Neural crest cell (in vitro differentiated cells): ENCODE measurements at places on chromosomes 6 and 20. TPM values are rescaled to one million over a fixed set of nuclear protein-coding genes. Genes with fewer than 3 reads are reported as not detected.

DNA sequence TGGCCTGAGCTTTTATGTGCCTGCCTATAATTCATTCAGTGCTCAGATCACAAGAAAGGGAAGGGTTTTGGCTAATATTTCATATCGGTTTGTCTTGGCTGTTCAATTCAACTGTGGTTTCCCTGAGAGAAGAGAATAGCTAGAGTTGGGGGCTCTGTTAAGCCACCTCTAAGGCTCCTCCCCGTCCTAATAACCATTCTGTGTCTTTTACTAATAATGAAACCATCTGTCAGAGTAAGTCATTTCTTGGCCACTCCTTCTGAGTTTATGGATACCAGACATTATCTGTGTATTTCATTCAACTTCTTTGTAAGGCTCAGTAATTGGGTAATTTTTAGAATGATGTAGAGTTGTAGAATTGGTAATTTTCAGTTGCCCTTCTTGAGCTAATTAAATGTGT is 5.2 kb downstream of the STX11 start:
- H3K27ac ChIP-seq = no peak overlapping the region
- H3K36me3 ChIP-seq = no peaks in the 10 kb centered on the region
- no peak overlapping the region for H3K4me3 ChIP-seq
- H3K4me1 ChIP-seq = peaks cover 16% of the 10 kb centered on the region
- no peak for DNase-seq

DNA sequence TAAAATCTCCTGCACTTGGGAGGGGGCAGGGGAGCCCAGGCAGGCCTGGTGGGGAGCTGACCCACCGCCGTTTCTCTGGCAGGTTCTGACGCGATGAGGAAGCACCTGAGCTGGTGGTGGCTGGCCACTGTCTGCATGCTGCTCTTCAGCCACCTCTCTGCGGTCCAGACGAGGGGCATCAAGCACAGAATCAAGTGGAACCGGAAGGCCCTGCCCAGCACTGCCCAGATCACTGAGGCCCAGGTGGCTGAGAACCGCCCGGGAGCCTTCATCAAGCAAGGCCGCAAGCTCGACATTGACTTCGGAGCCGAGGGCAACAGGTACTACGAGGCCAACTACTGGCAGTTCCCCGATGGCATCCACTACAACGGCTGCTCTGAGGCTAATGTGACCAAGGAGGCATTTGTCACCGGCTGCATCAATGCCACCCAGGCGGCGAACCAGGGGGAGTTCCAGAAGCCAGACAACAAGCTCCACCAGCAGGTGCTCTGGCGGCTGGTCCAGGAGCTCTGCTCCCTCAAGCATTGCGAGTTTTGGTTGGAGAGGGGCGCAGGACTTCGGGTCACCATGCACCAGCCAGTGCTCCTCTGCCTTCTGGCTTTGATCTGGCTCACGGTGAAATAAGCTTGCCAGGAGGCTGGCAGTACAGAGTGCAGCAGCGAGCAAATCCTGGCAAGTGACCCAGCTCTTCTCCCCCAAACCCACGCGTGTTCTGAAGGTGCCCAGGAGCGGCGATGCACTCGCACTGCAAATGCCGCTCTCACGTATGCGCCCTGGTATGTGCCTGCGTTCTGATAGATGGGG is 3.0 kb downstream of the PRND start:
- no peak overlapping the region for H3K4me3 ChIP-seq
- no peaks in the 10 kb centered on the region for H3K27me3 ChIP-seq
- H3K36me3 ChIP-seq = no peaks in the 10 kb centered on the region
- DNase-seq = no peak
- H3K27ac ChIP-seq = no peak overlapping the region

Gene MUCL3
- not detected in 2 replicates for total RNA-seq

GRCh38 chr6:43891072-43891870 is 121.3 kb downstream of the VEGFA start:
- DNase-seq = no peak
- H3K27ac ChIP-seq = no peak overlapping the region
- no peak overlapping the region for H3K4me3 ChIP-seq
- peaks cover 15% of the 10 kb centered on the region for H3K27me3 ChIP-seq

Gene MAP7
- 1.3 and 1.4 TPM in 2 replicates for total RNA-seq

Gene FOXQ1
- total RNA-seq = not detected in 2 replicates

Gene ANKEF1
- 3.7 and 3.8 TPM in 2 replicates for total RNA-seq

DNA sequence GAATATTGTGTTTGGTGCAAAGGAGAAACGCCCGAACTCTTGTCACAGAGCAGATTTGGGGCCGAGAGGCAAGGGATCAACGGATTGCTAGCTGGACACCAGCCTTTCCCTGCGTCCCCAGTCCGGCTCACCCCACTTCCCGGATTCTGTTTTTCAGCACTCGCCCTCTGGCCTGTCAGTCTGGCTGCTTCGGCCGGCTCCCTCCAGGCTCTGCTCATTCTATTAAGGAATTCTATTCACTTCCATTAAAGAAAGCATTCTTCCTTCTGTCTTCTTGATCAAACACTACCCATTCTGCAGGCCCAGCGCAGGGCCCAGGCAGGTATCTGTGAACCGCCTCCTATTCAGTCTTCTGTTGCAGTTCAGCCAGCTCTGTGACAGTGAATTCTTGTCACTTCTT is 91.7 kb downstream of the RNF182 start:
- no peak overlapping the region for H3K4me3 ChIP-seq
- H3K4me1 ChIP-seq = peaks cover 33% of the 10 kb centered on the region
- no peaks in the 10 kb centered on the region for H3K27me3 ChIP-seq
- DNase-seq = no peak
- H3K36me3 ChIP-seq = no peaks in the 10 kb centered on the region

GRCh38 chr20:12838261-12838866 is 170.4 kb upstream of the SPTLC3 start:
- H3K27me3 ChIP-seq = peaks cover 9% of the 10 kb centered on the region
- no peaks in the 10 kb centered on the region for H3K4me1 ChIP-seq
- H3K4me3 ChIP-seq = no peak overlapping the region
- H3K36me3 ChIP-seq = no peaks in the 10 kb centered on the region

DNA sequence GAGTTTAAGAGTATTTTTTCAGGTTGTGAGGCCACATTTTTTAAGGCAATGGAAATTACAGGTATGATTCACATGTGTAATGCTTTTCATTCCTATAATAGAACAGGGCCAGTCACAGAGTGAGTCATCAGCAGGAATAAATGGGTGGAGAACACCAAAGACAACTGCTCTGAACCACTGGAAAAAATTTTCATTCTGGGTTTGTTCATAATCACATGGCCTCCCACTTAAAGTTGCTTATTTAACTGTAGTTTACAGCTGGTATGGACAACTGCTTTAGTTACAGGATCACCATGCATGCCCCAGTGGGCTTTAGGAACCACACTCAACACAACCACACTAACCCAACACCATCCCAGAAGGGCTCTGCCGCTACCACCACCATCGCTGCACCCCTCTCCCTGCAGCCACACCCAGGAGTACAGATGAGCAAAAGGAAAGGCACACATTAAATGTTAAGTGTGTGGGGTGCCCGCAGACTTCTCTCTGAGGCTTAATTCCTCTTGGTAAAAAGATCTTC is 107.0 kb upstream of the DST start:
- H3K27ac ChIP-seq = no peak overlapping the region
- no peaks in the 10 kb centered on the region for H3K36me3 ChIP-seq
- no peak overlapping the region for H3K4me3 ChIP-seq
- peaks cover 25% of the 10 kb centered on the region for H3K4me1 ChIP-seq

DNA sequence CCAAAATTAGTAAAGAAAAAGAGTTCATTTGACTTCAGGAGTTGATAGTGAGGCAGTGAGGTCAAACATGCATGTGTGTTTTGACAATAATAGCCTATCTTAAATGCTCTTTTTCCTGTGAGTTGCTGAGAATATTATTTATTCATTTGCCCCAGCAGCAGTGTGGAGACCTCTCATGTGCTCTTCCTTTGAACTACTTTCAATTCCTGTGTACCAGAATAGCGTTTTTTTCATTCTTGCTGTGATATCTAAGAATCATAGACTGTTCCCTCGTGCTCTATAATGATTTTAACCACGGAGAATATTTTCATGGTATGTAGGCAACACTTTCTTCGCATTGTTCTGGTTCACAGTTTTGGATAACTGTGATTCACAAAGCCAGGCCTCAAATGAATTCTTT is 5.2 kb downstream of the CDYL start:
- H3K36me3 ChIP-seq = peaks cover 29% of the 10 kb centered on the region
- H3K27me3 ChIP-seq = peaks cover 3% of the 10 kb centered on the region
- no peak overlapping the region for H3K4me3 ChIP-seq
- no peak overlapping the region for H3K27ac ChIP-seq
- H3K4me1 ChIP-seq = peaks cover 37% of the 10 kb centered on the region

DNA sequence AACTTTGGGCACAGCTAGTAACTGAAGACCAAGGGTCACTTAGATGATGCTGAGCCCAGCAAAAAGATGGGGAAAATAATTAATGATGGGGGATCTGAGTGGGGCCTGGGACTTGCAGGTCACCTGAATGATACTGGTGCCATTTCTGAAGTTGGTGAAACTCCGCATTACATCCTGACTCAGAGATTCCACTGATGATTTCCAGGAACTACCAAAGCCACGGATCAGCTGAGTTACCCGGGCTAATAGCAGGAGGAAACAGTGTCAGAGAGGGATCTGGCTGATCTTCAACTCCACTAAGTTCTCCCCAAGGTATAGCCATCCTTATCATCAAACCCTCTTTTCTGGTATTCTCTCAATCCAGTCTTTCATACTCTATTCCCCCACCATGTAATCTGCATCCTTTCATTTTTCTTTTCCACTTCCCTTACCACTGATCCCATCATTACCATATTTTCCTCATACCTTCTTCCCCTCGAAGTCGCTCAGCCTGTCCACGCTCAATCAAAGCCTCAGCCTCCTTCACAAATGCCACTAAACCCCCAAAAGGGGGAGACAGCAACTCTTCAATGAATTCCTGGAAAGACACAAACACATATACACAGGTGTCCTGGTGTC is 20.2 kb downstream of the VPS52 start:
- peaks cover 3% of the 10 kb centered on the region for H3K27me3 ChIP-seq
- peak overlapping the region; percentile 65 for H3K4me3 ChIP-seq
- DNase-seq = no peak
- H3K27ac ChIP-seq = no peak overlapping the region

Gene ARFGEF2
- 16.9 and 18.0 TPM in 2 replicates for total RNA-seq

DNA sequence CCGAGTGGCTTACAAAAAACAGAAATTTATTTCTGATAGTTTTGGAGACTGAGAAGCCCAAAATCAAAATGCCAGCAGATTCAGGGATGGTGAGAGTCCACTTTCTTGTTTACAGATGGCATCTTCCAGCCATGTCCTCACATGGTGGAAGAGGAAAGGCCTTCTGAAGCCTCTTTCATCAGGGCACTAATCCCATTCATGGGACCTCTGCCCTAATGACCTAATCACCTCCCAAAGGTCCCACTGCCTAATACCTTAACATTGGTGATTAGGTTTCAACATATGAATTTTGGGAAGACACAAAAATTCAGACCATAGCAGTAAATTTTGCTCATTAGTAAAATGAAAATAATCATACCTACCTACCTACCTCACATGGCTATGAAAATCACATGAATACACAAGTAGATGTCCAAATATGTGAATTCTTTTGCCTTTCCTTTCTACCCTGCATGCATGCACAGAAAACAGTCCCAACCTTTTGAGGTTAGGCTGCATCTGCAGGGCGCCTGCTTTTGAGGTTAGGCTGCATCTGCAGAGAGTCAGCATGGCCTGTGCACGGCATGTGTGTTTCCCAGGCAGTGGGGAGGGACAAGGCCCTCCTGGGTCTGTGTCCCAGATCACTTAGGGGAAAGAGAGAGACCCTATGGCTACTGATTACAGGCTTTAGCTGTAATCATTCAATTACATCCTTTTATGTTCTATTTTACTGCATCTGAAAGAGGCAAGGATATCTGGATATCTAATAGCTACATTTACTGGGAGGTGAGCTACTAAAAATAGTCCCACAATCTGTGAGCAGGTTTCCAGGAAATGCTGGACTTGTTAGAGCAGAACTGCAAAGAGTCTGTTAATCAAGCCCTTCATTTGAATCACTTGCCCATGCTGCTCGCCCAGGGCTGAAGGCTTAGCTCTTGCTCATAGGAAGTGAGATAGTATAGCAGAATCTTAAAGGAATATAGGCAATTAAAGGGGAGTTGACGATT is 497.7 kb upstream of the MARCKS start:
- peaks cover 36% of the 10 kb centered on the region for H3K4me1 ChIP-seq
- no peak for DNase-seq
- no peak overlapping the region for H3K27ac ChIP-seq
- no peaks in the 10 kb centered on the region for H3K27me3 ChIP-seq

Gene GABRR1
- total RNA-seq = 0.12 TPM in 1 of 2 replicates, not detected in the other

DNA sequence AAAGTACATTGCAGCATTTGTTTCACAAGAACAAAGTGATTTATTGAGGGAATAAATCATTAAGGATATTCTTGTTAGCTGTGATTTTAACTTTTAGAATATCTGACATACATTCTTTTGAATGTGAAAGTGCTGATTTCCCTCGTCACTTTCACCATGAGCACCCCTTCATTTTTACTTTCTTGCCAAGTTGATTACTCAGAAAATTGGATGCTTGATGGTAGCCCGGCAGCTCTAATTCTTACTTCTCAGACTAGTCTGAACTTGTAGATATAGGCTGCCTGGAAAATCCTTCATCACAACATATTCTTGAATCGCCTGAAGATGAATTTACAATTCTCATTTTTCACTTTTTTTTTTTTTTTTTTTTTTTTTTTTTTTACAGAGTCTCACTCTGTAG is 147.1 kb upstream of the SMLR1 start:
- H3K27ac ChIP-seq = no peak overlapping the region
- no peak for DNase-seq
- peaks cover 4% of the 10 kb centered on the region for H3K4me1 ChIP-seq
- no peaks in the 10 kb centered on the region for H3K27me3 ChIP-seq
- H3K4me3 ChIP-seq = no peak overlapping the region

Gene ZFP57
- total RNA-seq = not detected in 2 replicates

DNA sequence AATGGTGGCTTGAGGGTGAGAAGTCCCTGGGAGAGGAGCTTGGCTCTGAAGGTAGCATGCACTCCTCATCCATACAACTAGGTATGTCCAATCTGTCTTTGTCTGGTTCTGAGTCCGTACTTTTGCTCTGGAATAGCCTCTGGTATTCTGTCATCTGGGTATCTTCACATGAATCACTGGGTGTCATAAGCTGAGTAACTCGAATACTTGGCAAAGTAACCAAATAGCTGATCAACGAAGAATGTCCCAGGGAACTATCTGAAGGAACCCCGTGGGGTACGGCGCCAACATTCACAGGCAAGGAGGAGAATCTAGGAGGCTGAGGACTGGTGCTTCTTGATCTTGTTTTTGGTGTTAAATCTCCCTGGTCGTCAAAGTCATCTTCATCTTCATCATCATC is 184.8 kb downstream of the HIVEP2 start:
- peaks cover 4% of the 10 kb centered on the region for H3K4me1 ChIP-seq
- peaks cover 4% of the 10 kb centered on the region for H3K36me3 ChIP-seq
- DNase-seq = no peak

Gene SCRT2
- 3.7 and 4.1 TPM in 2 replicates for total RNA-seq

DNA sequence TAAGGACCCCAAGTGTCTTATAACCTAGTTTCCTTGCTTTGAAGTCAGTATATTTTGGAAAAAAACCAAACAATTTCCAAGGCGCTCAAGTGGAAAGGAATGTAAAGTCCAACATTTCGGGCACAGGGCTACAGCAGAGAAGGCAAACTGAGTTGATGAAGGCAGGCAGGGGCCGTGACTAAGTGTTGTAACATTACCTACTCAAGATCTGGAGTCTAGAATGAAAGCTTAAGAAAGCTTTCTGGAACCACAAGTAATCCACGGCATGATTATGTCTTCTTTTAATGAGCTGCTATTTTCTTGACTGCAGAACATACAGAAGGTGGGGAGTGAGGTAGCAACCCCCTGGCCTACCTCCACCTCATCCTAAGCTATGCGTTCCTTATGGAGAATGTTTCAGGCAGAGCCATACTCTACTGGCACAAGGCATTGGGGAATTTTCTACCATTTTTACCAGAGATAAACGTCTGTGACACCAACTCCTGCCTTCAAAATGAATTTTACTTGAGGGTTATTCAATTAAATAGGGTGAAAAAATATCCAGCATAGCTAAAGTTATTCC is 4.3 kb downstream of the PPP1R10 start:
- H3K27ac ChIP-seq = peak overlapping the region; percentile 4
- H3K4me3 ChIP-seq = peak overlapping the region; percentile 32
- peaks cover 47% of the 10 kb centered on the region for H3K36me3 ChIP-seq
- peaks cover 69% of the 10 kb centered on the region for H3K4me1 ChIP-seq
- H3K27me3 ChIP-seq = peaks cover 33% of the 10 kb centered on the region
- no peak for DNase-seq
